Dermis microvascular lymphatic vessel endothelial cell (primary cell): ENCODE measurements at places on chromosomes 12 and 14.

GRCh38 chr14:74591394-74591793 is 20.6 kb downstream of the LTBP2 start:
- no peak for DNase-seq

DNA sequence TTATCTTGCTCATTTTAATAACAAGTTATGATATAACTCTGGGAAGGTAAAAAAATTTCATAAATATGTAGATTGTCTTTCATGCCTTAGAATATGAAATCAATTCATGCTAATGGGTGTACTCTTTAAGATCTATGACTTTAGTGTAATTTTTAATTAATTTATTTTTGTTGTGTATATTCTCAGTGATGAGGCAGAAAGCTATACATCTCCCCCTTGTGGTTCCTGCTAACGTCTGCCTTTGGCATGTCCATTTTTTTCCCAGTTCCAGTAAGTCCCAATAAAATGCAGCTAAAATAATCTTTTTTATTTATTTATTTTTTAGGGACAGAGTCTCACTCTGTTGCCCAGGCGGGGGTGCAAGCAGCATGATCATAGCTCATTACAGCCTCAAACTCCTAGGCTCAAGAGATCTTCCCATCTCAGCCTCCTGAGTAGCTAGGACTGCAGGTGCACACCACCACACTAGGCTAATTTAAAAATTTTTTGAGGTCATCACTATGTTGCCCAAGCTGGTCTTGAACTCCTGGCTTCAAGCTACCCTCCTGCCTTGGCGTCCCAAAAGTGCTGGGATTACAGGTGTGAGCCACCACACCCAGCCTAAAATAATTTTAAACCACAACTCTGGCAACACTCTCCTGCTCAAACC is 3.3 kb upstream of the CHURC1 start:
- peak; percentile 50 for DNase-seq

DNA sequence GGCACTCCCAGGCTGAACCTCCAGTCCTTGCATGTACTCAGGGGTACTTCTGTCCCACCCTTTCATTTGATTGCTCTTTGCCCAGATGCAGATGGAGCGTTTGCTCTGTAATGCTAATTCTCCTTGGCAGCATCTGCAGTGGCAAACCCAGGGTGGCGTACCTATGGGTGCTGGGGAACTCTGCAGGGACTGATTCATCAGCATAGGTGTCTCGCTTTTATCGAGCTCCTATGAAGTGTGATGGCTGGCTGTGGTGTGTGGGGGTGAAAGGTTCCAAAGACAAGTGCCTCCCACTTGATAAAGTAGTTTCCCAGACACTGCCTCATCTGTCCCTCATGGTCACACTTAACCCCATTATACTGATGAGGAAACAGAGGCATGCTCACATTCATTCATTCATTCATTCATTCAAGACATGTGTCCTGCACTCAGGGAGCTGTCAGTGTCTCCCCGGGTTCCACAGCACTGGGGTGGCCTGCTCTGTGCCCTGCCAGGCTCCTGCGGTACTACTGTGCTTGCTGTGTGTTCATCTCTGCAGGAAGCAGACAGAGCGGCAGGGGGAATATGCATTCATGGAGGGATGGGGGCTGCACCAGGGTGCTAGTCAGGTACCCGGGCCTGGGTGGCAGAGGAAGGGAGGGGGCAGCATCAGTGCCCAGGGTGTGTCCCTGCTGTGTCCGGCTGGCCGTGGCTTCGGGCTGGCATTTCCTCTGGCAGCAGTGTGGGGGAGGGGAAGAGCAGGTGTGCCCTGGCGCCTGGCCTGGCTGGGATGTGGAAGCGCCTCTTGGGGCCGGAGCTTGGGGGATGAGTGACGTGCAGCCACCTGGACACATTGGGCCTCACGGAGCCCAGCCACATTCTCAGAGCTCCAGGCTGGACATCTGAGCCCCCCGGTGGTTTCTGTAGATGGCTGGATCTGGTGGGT is 110.9 kb downstream of the TSPAN9 start:
- DNase-seq = no peak

GRCh38 chr12:58804749-58805148 is 115.6 kb downstream of the LRIG3 start:
- peak; percentile 2 for DNase-seq

- no peak for DNase-seq
Measured at GRCh38 chr12:8603286-8603685, 9.4 kb downstream of the AICDA start.

DNA sequence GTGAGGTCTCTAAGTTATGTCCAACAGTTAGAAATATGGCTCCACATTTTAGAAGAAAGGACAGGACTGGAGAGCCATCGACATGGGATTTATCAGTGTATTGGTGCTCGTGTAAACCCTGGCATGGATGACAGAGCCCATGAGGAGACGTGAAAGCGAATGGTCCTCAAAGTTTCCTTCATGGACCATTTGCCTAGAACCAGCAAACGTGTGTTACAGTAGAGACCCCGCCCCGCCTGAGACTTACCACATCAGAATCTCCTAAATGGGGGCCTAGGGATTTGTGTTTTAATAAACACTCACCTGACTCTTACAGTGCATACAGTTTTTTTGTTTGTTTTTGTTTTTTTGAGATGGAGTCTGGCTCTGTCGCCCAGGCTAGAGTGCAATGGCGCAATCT is 12.2 kb downstream of the EVL start:
- DNase-seq = no peak

DNA sequence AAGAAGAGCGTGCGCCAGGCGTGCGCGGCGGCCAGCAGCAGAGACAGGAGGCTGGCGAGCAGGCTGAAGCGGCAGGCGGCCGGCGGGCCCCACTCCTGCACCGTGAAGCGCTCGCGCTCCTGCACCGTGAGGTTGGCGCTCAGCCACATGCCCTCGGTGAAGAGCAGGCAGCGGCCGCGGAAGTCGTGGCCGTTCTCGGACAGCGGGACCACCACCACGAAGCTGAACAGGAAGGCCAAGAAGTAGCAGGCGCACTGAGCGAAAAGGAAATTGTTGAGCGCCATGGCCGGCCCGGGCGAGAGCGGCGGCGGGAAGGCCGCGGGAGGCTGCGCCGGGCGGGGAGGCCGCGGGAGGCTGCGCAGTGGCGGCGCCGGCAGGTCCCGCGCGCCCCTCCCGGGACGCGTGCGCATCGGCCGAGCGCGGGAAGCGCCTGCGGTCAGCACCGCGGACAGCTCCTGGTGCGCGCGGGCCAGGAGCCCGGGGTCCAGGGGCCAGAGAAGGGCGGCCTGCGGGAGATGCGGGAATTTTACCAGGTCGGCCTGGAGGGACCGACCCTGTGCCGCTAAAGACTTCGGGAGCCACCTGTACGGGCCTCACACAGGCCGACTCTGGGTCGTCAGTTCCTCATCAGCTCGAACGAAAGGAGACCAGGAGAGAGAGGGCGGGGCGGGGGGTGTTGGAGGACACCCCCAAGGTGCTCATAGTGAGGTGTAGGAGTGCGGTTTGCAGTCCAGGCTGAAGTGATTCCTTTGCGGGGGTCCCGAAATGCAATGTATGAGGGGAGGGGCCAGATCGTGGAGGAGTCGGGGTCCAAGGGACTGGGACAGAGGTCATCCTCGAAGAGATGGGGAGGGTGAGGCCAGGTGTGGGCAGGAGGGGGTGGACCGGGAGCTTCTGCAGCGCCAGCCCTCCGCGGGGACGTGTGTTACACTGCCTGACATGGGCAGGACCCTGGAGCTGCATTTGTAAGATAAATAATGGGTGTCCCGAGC is at the start of gene TMEM179:
Gene TMEM179, minus strand, starts transcription at position 315 of the 992 bp plus-strand sequence. Its CDS starts 31 bp downstream, at position 284.
- DNase-seq = no peak

DNA sequence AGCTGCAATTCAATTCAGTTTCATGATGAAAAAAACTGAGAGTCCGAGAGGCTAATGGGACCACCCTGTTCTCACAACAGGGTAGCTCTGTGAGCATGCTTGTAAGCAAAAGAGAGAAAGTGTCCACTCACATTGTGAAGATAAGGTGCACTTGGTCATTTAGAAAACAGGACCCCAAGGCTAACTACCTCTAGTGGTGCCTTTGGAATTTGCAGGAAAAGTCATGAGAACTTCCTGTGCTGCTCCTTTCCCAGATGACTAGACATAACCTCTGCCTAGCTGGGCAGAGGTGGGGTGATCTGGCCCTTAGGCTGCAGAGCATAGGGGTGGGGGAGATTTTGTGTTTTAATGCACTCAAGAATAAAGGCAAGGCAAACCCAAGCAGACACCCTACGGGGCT is 118.9 kb downstream of the STAB2 start:
- DNase-seq = no peak
